ENCODE measurements at places on chromosomes 11 and 22.
A peak's percentile ranks its signal among the peaks of the same experiment; 100 is the strongest.

DNA sequence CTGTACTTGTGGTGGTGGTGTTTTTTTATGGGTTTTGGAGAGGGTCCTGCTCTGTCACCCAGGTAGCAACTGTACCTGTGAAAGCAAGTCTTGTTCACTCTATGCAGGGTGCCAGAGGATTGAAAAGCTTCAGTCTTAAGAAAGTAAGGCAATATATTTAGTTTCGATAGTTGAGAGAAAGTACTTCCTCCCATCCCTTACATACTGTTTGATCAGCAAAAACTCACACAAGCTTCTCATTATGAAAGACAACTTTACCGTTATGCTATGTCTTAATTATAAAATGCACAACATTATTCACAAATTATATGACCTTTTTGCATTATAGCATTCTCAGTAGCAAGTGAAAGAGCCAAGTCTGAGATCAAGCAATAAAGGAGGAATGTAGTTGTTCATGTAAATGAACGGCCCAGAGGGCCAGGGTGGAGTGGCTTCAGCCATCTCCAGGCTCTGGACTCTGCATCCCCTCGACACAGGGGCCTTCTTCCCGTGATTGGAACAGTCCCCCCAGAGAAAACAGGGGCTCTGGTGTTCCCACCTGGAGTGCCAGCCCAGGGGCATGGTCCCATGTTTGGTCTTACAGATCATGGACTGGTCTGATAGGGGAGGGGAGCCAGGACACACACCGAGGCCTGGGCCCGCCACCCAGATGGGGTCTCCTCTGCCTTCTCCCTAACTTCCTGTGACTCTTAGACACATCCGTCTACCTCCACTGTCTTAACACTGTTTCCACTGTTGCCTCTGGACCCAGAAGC, 38.7 kb upstream of the CTTN start:
- DNase-seq = no peak

DNA sequence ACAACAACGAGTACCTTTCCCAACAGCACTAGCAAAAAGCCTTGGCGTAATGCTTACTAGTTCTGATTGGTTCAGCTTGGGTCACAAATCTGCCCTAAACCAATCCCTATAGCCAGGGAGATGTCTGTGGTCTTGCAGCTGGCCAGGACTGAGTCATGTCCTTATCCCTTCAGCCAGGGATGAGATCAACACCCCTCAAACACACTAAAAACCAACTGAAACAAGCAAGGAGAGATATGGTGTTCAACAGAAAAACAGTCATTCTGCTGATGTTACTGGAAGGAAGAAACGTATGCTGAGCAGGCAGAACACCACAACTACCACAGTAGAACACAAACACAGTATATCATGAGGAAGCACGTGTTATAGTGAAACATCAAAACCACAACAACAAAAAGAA, 375.6 kb downstream of the LARGE1 start:
- no peak for DNase-seq

GRCh38 chr11:66284526-66285078, 4.3 kb downstream of the YIF1A start:
- no peak for DNase-seq

- no peak for DNase-seq
These were observed 2.1 kb upstream of the EIF3M start for GRCh38 chr11:32581556-32581955.

DNA sequence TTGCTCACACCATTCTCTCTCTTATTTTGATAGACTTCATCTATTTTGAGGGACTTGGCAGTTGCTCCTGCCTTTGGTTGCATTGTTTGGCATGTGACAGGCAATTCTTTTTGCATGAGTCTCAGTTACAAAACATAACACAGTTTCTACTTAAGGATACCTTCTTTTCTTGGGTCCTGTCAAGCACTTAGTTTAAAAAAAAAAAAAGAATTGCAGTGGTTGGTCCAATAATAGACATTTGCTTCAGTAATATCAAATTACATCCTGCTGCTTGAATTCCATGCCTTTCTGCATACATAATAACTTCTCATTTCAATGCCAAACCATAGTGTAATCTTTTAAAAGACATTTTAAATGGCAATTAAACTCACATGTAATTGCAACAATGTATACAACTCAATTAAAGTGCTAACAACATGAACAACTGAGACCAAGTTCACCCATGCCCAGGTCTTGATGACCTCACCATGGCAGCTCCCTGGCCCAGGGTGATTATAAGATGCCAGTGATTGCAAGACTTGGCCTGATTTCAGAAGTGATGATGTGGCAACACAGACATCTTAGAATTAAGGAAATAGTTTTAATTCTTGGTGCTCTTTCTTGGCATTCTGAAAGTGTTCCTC, 32.2 kb upstream of the PLET1 start:
- no peak for DNase-seq

DNA sequence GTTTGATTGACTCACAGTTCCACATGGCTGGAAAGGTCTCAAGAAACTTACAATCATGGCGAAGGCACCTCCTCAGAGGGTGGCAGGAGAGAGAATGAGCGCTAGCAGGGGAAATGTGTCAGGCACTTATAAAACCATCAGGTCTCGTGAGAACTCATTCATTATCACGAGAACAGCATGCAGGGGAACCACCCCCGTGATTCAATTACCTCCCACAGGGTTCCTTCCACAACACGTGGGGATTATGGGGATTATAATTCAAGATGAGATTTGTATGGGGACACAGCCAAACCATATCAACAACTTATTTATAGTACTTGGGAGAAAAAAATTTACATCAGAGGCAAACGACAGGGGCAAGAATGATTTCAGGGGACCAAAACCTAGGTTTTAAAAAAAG, 3.0 kb downstream of the ME3 start:
- no peak for DNase-seq

DNA sequence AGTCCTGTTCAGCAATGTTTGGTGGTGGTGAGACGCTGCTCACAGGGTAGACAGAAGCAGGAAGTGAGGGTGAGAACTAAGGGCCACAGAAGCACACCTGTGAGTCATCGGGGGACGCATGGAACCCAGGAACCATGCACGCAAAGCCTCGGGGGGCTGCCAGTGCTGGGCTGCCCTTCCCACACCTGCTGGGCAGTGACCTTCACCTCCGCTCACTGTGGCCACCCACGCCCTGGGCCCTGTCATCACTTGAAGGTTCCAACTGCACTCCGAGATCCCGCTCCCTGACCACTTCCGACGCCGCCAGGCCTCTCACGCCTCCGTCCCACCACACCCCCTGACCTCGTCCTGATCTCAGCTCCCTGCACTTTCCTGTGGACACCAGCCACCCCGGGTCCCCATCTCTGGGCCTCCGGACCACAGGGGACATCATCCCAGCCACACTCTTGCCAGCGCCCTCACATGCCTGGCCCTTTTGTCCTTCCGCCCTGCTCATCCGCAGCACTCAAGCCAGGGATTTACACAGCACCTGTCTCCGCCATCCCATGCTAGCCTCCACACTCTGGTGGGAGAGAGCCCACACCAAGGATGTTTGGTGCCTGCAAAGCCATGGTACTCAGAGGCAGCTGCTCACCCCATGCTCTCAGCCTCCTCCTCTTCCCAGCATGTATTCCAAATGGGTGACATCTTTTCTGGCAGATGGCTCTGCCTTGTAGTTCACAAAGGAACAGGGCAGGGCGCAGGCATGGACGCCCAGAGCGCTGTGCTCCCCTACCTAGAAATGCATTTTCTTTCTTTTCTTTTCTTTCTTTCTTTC, 23.1 kb upstream of the ATXN10 start:
- DNase-seq = no peak

- peak; percentile 45 for DNase-seq
These were observed 1.9 kb upstream of the EMID1 start for GRCh38 chr22:29203488-29204454.

DNA sequence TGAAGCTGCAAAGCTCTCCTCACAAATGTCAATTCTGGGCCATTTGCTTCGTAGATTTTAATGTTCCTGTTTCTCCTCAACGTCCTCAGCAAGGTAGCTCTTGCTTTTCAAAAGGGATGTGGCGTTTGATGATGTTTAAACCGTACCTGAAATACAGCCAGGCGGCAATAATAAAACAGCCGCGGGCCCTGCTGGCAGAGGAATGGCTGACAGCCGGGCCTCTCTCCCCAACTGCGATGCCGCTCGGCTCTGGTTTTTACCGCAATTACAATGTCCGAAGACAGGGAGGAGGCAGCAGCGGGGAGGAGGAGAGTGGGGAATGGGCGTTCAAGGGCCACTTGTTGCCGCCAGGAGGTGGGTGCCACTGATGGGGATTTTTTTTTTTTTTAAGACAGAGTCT, 27.5 kb downstream of the MACROD1 start:
- no peak for DNase-seq

DNA sequence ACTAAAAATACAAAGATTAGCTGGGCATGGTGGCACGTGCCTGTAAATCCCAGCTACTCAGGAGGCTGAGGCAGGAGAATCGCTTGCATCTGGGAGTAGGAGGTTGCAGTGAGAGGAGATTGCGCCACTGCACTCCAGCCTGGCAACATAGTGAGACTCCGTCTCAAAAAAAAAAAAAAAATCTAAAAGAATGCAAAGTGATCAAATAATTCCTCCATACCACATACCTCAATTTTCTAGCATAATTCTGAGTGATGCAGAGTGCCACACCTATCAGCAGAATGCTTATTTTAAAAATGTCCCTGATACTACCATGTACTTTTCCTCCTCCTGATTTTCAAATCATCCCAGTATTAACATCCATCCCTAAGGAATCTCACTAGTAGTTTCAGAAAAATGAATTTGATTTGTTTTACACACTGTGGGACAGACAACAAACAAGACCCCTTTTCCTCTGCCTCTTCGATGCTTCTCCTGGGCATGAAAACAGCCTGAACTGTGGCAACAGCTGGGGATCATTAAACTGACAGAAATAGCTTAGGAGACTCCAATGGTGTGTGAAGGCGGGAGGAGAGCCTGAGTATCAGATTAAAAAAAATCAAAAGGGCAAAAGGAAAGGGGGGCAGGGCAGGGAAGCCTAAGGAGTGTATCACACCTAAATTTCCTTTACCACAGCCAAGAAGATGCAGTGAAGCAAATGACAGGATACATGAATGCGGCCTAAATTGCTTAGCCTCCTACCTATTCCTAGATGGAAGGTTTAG, 114.7 kb downstream of the SGSM3 start:
- no peak for DNase-seq

DNA sequence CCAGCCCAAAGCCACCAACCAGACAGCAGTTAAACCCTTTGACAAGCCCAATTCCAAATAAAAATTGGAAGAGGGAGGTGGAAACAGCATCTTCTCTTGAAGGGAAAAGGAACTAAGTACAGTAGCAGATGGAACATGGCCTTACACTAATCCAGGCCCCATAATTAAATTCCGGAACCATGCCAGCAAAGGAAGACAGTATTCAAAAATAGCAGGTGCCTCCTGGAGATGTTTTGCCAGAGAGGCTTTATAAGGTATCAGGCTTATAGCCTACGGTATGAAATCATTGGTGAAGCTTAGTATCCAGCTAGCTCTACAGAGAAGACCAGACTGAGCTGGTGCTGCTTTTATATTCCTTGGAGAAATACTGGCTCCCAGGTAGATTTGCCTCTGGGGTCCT, 344.1 kb upstream of the API5 start:
- no peak for DNase-seq

GRCh38 chr11:69992026-69992425, 86.1 kb upstream of the ANO1 start:
- DNase-seq = no peak

DNA sequence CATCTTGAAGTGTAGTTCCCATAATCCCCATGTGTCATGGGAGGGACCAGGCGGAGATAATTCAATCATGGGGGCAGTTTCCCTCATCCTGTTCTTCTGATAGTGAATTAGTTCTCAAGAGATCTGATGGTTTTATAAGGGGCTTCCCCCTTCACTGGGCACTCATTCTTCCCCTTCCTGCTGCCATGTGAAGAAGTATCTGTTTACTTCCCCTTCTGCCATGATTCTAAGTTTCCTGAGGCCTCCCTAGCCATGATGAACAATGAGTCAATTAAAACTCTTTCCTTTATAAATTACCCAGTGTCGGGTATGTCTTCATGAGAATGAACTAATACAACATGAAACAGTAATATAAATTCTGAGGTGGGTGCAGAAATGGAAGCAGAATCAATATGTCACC, 12.1 kb upstream of the SPTBN2 start:
- DNase-seq = no peak

GRCh38 chr22:27207907-27208306, 550.5 kb downstream of the MIAT start:
- no peak for DNase-seq

DNA sequence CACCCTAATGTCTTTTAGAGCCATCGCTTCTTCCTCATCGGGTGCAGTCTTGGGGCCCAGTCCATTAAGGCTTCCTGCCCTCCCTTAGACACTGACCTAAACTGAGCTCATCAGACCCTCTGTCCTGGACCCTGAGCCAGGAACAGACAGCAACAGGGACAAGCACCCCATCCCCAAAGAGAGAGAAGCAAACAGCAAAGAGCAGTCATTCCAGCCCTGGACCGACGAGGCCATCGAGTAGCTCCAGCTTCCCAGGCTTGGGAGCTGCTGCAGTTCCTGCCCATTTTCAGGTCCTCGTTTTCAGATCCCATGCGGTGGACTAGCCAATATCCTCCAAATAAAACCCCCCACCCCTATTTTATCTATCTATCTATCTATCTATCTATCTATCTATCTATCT, 25.8 kb upstream of the CACNG2 start:
- DNase-seq = no peak

DNA sequence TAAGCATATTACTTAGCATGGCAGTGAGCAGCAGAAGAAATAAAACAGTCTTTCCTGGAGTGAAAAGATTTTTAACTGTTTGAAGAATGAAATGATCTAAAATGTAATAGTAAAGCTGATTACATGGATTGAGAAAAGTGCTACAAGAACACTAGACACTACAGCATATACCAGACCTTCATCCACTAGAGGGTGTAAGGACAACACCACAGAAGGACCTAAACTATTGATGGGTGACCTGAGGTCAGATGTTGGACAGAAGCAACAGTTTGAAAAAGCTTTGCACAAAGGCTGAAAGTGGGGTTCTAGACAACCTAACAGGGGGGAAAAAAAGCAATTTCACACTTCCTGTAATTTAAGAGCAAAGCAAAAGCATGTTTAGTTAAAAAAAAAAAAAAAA, 97.7 kb downstream of the RBFOX2 start:
- peak; percentile 54 for DNase-seq

GRCh38 chr11:64437426-64437825, 78.5 kb downstream of the RPS6KA4 start:
- DNase-seq = no peak

DNA sequence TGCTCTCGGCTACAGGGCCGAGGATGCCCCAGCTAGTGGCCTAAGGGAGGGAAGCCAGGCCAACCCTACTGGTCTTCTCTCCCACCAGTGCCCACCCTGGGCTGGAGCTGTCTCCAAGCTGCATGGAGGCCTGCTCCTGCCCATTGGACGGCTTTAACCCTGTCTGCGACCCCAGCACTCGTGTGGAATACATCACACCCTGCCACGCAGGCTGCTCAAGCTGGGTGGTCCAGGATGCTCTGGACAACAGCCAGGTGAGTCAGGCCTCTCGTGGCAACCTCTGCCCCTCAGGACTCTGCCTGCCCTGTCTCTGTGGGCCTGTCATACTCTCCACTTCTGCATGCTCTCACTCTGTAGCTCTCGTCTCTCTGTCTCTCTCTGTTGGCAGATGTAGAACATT, 44.1 kb upstream of the TPBGL start:
- DNase-seq = no peak

GRCh38 chr11:20621679-20622078, 22.3 kb downstream of the SLC6A5 start:
- DNase-seq = no peak

All from neural progenitor cell (in vitro differentiated cells).